AG20443 (cell line): ENCODE measurements at places on chromosomes 7 and 10.

DNA sequence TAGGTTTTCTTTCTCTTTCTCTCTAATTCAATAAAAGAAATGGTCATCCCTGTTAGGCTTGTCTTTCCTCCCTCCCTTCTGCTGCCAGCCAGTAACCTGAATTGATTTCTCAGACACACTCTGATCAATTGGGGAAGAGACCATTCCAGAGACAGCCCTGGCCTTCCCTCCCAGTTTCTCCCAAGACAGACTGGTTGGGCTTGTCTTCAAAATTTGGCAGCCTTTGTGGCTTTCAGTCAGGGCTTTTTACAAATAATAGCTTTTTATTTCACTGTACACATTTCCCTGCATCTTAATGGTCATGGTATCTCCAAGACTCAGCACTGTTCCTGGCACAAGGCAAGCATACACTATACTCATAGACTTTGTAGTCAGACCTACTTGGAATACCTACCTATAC is 33.9 kb downstream of the BCAP29 start:
- DNase-seq = peak; percentile 25

- DNase-seq = peak; percentile 61
Measured at GRCh38 chr7:143345428-143345900, 17.0 kb downstream of the FAM131B start.

DNA sequence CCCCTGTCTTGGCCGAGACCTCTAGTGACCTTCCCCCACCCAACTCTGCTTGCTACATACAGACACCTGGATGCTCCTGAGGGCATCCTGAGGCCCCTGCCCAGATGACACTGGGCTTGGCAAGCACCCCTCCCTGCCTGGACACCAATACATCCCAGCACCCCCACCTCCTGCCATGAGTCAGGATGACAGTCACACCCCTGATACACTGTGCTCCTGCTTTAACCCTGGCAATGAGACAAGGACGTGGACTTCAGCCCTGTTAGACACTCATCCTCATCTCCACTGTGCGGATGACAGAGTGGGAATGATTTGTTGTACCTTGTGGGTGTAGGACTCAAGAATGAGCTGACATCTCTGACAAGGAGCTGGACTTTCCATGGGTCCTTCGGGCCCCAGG is 186.3 kb upstream of the ADCY1 start:
- no peak for DNase-seq

- peak; percentile 16 for DNase-seq
Measured at GRCh38 chr7:137036768-137037167, 168.3 kb downstream of the CHRM2 start.

GRCh38 chr10:35639021-35639727 is 2.9 kb downstream of the FZD8 start:
- no peak for DNase-seq

- no peak for DNase-seq
Measured at GRCh38 chr7:9761224-9761623, 1212.4 kb upstream of the PHF14 start.

DNA sequence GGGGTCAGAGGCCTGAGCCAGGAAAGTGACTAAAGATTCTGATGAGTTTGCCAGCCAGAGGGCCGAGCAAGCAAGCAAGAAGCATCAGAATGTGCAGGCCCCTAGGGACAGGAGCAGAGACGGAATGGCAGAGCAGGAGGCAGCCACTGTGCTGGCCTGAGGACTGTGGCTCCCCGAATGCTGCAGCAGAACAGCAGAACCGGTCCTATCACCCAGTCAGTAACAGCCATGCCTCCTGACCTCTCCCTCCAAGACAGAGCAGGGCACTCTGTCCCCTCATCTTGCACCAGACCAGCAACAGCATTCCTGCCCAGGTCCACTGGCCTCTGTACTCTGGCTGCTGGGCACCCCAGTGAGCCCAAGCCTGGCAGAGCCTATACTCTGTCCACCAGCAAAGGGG is 85.9 kb downstream of the ARHGAP22 start:
- no peak for DNase-seq

GRCh38 chr7:131046246-131046645 is 281.4 kb upstream of the MKLN1 start:
- no peak for DNase-seq

GRCh38 chr10:26318672-26319071 is 102.1 kb downstream of the GAD2 start:
- no peak for DNase-seq

- no peak for DNase-seq
Measured at GRCh38 chr7:148835854-148836253, 48.2 kb downstream of the EZH2 start.

DNA sequence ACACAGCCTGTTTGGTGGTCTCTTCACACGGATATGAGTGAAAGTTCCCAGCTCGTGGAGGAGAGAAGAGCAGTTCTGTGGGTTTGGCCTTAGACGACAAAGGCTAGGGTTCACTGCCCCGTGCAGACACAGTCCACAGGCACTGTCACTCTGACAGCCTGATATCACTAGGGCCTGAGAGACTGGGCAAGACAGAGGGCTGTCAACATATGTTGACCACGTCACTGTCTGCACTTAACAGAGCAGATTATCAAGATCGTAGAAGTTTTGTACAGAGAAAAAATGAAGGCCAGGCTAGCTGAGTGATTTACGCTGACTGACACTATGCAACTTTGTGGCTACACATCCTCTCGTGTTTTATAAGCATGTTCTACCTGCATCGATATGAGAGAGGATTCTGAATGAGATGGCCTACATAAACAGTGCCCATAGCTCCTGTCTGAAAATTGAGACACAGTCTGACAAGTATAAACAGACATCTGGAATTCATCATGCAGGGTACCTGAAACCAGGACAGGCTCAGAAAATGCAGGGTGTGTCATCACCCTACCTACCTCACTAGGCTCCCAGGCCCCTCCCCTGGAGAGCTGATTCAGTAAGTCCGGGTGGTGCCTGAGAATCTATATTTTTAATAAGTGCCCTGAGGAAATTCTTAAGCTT is 120.0 kb downstream of the SGMS1 start:
- no peak for DNase-seq

GRCh38 chr10:52400562-52400961 is 86.5 kb downstream of the DKK1 start:
- DNase-seq = no peak

- peak; percentile 67 for DNase-seq
Measured at GRCh38 chr10:87700031-87700796, 40.5 kb downstream of the PAPSS2 start.

GRCh38 chr10:63603709-63604445 is 82.7 kb downstream of the REEP3 start:
- no peak for DNase-seq

DNA sequence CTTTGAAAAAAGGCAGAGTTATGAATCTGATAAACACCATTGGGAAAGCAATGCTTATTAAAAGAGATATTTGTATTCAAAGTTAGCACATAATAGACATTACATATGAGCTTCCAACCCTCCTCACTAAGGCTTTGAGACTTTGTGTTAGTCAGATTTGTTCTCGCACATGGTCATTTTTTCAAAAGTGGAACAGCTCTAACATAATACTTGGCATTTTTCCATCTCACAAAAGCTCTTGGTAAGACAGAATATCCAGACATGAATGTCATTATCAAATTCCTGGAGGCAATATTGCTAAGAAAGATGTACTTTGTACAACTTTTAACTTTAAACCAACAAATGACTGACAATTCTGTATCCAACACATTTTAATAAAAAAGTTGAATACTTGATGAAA is 292.4 kb upstream of the SMIM30 start:
- DNase-seq = no peak

- DNase-seq = no peak
Measured at GRCh38 chr10:70601746-70602145, 795 bp downstream of the PRF1 start.

DNA sequence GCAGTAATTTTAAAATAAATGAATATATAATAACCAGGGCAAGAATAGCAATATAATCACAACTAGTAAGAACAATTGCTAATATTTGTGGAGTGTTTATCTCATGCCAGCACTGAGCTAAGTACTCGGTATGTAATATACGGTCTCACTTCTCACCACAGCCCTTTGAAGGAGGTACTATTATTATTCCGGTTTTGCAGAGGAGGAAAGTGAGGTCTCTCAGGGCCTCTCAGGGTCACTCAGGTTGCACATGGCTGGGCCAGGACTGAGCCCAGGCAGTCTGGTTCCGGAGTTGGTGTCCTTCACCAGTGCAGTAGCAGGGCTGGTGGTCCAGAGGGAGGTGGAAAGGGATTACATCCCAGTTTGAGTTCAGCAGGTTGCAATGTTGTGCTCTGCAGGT is 80.9 kb downstream of the CHN2 start:
- no peak for DNase-seq

DNA sequence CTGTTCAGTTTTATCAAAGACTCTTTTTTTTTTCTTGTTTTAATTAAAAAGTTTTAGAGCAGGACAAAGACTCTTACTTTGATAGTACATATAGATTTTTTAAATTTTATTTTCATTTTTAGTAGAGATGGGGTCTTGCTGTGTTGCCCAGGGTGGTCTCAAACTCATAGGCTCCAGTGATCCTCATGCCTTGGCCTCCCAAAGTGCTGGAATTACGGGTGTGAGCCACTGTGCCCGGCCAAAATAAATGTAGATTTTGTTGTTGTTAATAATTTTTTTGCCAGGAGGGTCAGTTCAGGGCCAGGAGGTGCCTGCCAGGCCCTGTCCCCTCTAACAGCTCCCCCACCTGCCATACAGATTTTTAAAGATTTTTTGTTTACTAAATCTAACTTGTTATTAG is 17.0 kb downstream of the DENND10 start:
- DNase-seq = no peak

DNA sequence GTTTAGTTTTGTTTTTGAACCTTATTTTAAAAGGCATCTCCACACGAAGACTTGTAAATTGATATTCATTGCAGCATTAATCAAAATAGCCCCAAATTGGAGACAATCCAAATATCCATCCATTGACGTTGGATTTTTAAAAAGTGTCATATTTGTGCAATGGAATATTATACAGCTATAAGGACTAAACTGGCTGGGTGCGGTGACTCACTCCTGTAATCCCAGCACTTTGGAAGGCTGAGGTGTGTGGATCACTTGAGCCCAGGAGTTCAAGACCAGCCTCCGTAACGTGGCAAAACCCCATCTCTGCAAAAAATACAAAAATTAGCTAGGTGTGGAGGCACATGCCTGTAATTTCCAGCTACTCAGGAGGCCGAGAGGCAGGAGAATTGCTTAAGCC is 35.1 kb downstream of the XRCC2 start:
- DNase-seq = no peak

DNA sequence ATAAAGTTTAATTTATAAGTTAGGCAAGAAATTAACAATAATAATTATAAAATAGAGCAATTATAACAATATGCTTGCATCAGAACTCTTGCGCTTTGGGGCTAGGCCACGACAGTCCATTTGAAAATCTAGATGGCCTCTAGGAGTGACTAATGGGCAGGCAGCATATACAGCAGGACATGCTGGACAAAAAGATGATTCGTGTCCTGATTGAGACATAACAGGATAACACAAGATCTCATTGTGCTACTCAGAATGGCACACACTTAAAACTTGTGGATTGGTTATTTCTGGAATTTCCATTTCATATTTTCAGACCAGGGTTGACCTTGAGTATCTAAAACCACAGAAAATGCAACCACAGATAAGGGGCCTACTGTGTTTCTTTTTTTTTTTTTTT is 27.5 kb downstream of the CTNNA3 start:
- no peak for DNase-seq

- DNase-seq = no peak
Measured at GRCh38 chr7:155710530-155710929, 66.1 kb downstream of the RBM33 start.

GRCh38 chr7:148210804-148211325 is 379.7 kb upstream of the C7orf33 start:
- no peak for DNase-seq

DNA sequence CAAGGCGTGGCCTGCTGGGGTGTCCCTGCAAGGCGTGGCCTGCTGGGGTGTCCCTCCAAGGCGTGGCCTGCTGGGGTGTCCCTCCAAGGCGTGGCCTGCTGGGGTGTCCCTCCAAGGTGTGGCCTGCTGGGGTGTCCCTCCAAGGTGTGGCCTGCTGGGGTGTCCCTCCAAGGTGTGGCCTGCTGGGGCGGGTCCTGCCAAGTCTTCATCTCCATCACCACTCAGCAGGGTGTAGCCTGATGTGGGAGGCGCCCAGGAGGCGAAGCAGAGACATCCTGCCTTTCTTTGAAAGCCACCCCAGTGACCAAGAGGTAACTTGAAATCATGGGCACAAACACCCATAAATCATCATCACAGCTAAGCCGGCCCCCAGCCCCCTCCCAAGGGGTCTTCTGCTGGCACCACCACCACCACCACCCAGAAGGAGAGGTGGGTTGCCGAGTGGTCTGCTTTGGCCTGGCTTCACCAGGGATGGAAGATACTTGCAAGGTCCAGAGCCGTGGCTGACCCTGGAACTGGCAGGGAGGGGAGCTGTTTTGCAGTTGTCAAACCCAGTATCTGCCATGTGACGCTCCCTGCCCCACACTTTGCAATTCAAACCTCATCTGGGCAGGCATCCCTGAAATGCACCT is 190.6 kb downstream of the EBF3 start:
- no peak for DNase-seq

DNA sequence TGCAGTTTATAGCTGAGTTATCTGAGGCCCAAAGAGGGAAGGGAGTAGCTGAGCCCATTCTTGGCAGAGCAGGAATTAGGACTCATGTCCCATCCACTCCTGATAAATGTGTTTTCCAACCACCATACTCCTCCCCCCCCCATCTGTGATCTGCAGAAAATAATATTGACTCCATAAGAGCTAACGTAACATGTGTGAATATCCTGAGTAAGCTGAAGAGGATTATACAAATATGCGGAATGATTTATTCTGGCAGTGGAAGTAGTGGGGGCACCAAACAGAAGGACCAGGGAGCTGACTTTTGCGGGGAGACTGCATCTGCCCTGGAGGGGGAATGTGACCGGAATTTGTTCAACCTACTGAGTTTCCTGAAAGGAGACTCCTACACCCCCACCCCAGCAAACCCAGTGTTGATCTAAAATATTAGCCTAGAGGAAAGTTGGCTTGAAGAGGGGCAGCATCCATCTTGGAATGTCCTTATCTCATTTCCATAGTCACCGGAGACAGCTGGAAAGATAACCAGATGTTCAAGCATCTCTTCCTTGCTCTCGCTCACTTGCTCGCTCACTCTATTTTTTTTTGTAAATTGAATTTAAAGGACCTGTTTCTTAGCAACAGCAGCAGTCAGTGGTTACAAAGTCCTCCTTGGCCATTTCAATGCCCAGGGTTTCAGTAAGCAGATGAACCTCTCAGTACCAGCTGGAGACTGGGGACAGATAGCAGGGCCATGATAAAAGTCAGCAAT is 114.7 kb downstream of the RPS24 start:
- DNase-seq = no peak

DNA sequence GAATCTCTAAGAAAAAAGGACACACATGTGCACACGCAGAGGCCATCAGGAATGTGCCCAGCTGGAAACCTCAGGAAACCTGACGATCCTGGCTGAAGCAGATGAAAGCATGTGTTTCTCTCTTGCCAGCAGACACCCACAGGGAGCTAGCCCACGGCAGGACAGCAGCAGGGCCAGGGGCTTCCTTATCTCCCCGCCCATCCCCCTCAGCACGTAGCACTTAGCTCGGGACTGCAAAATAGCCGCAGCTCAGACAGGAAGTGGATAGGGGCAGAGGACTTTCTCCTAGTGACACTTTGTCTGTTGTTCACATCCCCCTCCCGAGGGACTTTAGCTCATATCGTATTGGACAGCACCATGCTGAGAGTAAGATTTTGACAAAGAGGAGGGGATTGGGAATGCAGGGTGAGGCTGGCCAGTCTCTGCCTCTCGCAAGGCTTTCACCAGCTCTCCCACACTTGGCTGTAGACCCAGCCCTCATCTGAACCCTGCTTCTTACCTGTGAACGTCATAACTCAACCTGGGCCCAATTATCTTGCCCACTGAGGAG is 63.8 kb downstream of the MKI67 start:
- no peak for DNase-seq
